ENCODE measurements at places on chromosomes 4 and X.

GRCh38 chr4:118154649-118155048 lies 120.4 kb downstream of the NDST3 start:
- no peak for DNase-seq

DNA sequence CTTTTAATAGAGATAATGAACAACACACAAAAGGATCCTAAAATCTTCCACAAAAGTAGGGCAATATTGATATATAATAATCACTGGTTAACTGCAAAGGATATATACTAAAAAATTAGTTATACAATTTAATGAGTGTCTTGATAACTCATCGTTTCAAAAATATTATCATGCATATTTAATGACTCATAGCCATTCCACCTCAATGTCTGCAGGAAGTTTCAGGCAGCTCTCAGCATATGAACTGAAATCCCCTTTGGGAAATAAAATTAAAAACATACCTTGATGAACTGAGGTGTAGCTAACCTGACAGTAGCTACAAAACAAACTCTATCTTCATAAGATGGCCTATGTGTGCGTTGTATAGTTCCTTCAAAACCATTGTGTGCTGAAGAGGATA lies 62.9 kb downstream of the TMEM165 start:
- DNase-seq, result no peak

DNA sequence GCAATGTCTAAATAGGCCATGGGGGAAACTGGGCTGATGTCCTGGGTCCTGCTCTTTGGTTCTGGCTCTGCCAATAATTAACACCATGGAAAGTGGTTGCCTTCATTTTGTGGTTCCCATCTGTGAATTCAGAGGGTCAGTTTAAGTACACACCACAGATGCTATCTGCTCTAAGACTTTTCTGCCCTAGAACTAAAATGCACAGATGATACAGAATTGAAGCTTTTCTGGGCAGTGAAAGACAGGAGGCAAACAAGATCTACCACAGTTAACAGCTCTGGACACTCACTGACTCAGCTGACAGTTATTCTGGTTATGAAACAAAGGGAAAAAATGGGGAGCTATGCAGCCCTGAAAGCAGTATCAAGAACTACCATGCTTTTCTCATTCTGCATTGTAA lies 37.3 kb downstream of the APBB2 start:
- DNase-seq, result no peak

DNA sequence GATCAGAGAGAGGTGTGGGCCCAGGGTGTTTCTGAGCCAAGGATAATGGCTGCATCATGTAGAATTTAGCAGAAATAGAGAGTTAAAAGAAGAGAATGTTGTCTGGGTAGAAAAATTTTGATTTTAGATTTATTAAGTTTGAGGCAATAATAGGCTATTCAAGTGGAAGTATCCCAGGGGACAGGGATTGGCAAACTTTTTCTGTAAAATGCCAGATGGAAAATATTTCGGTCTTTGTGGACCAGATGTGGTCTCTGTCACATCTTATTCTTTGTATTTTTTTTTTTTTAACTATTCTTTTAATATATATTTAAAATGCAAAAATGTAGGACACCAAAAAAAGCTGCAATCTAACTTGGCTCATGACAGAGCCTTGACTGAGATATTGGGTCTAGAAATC lies 33.1 kb downstream of the IL15 start:
- DNase-seq, result no peak

DNA sequence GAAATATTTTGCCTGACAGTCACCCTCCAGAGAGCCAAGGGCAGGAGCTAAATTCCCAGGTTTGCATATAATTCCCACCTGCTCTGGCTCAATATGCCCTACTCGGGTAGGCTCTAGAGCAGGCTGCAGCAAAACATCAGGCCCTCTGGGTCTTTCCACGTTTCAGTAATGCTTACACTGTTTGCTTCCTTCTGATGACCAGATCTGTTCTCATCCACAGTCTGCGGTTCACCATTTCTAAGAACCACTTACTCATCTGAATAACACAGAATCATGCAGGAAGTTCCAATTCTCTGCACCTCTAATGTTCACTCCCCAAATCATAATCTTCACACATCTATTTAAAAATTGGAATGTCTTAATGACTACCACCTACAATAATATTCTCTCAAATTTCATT lies 141.4 kb downstream of the PPP3CA start:
- DNase-seq, result no peak

GRCh38 chr4:62342346-62342745 lies 1142.2 kb downstream of the ADGRL3 start:
- DNase-seq, result no peak

DNA sequence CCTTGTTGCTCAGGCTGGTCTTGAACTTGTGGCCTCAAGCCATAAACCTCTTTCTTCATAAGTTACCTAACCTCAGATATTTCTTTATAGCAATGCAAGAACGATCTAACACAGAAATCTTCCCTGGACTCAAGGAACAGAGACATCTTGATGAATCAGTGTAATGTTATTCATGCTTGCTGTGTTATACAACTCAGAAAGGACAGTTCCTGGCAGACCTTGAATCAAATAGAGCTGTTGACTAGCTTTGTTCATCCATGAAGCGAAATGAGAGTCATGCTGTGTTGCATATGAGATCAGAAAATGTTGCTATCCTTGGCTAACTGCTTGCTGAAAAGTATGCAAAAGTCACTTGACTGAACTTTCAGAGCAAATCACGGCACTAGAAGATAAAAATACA lies 72.6 kb upstream of the ARHGAP24 start:
- DNase-seq, result no peak

DNA sequence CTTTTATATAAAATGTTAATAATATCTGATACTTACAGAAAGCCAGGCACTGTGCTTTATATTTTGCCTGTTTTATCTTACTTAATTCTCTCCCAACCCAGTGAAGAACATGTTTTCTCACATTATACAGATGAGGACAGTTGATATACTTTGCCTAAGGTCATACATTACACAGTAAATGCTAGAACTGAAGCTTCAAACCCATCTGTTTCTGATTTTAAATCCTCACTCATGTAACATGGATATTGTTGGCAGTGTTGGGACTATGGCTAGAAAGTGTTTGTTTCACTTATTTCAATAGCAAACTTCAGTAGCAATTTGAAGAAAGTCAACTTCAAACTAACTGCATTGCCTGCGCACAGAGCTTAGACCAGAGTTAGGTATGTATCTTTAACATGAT lies 57.4 kb downstream of the RAPGEF2 start:
- DNase-seq, result no peak

GRCh38 chr4:114103908-114104307 lies 124.5 kb upstream of the ARSJ start:
- DNase-seq, result no peak

DNA sequence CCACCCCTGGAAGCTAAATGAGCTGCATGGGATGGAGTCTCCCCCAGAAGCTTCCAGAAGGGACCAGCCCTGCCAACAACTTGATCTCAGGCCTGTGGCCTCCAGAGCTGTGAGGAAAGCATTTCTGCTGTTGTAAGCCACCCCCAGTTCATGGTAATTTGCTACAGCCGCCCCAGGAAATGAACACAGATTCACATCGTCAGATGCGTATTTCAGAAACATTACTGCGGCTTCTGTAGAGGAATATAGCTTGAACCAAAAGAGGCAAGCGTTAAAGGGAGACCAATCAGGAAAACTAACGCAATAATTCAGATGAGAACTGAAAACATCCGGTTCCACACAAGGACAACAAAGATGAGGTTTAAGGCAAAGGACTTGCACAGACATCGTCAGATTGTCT lies 128.4 kb upstream of the TBL1X start:
- no peak for DNase-seq

- DNase-seq, result no peak
Measured at GRCh38 chrX:130628516-130628915, 226.7 kb downstream of the RBMX2 start.

Measured in WERI-Rb-1 (cell line).